ENCODE measurements at places on chromosomes 1 and 21.
A peak's percentile ranks its signal among the peaks of the same experiment; 100 is the strongest.

- DNase-seq, result no peak
Measured at GRCh38 chr1:33280091-33280661, 23.9 kb downstream of the ZNF362 start.

DNA sequence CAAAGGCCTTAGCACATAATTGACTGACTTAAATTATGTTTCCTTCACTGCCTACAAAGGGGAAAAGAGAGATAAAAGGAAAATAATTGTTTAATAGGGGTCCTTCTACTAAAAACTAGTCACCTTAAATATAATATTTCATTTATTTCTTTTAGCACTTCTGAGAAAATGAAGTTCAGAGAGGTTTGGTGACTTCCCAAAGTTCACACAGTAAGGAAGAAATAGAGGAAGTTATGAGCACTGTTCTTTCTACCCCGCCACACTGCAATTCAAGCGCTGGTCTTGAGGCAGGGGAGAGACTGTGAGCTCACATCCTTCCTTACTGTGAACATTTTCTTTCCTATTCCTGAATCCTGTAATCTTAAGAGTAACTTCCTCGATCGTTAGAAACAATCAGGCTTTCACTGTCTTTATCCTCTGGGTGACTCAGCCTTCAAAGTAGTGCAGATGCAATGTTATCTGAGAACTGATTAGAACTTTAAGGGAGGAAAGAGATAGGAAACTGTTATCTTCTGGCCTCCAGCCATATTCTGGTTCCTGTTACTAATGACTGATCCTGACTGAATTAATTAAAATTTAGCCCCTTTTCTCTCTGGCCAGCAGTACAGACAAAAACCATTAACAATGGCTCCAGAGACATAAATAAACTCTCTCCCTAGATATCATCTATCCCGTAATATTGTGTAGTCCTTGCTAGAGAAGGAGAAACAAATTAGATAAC is 6.8 kb downstream of the RGS5 start:
- DNase-seq, result no peak

DNA sequence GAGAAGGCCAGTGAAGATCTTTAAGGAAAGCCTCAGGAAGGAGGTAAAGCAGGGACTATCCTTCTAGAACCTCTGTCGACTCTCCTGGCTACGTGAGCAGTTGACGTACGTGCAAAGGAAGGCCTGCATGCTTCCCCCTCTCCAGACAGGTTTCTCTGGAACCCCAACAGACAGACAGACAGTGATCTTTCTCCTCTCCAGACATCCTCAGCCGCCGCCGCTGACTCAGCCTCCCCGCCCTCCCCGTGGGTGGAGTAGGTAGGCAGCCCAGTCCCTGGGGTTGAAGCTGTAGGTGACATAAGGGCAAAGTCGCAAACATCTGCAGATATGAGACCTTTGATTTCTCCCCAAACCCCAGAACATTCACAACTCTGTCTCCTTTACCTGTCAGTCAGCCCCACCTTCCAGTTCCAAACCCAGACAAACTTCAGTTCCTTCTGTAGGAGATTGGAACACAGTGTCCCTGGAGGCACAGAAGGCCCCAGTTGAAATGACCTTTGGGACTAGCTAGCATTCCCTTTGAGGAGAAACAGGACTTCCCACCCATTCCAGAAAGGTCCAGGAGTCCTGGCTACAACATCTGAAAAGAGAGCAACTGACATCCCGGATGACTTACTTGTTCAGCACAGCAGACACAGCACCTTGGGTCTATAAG is 146.0 kb upstream of the JUN start:
- DNase-seq, result peak; percentile 42

DNA sequence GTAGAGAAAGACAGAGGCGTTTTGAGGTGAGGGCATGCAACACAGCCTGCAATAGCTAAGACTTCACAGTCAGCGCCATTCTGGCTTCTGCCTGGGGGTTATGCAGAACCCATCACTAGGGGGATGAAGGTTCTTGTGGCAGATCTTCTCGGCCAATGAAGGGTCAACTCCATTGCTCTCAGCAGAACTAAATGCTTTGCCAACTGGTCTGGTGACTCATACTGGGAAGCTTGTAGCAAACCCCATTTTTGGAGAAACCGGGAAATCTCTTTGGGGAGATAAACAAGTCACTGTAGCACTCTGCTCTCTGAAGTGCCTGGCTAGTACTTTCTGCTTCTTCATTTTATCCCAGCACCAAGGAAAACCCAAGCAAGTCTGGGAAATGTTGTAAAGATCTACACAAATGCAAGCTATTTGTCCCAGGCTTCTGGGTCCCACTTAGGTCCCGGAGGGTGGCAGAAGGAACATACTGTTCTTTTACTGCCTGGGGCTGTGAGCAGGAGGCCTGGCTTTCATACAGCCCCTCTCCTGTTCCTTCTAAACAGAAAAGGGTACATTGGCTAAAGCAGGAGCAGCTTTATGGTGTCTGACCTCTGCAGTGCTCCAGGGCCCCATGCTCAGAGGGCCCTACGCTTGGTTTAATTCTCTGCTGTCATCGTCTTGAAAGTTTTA is 28.8 kb downstream of the SHISA4 start:
- no peak for DNase-seq

GRCh38 chr1:234698686-234699085 is 88.7 kb upstream of the IRF2BP2 start:
- DNase-seq, result no peak

DNA sequence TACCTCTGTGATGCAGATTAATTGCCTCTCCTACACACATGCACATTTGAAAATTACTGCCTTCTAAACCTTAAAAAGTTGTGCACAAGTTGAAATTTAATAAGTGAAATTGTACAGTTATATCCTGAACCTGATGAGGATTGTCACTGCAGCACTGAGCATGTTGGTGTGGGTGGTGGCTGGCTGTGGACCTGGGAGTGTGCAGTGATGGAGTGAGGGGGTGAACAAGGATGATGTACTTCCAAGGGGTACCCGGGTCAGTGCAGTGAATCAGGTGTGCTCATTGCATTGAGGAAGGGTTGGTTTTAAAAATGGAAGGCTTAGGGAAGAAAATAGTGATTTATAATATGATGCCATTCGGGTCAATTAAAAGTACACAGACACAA is 24.1 kb downstream of the DIP2A start:
- DNase-seq, result no peak

DNA sequence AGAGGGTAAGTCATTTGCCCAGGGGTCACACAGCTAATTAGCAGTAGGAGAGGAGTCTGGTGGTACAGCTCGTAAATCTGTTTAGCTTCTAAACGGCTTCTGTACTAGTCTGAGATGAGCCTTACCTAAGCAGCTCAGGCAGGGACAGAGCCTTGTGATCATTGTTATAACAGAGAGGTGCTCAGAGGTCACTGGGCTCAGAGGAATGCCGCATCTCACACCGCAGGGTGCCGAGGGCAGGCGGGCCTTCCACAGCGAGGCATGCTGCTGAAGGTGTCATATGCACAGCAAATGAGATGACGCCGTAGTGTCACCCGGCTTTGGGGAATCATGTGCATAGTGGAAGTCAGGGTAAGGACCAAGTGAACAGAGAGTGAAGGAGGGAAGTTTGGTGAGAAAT is 305.2 kb upstream of the FMN2 start:
- DNase-seq, result no peak

- DNase-seq, result no peak
Measured at GRCh38 chr1:94286864-94287437, 49.6 kb upstream of the ARHGAP29 start.

DNA sequence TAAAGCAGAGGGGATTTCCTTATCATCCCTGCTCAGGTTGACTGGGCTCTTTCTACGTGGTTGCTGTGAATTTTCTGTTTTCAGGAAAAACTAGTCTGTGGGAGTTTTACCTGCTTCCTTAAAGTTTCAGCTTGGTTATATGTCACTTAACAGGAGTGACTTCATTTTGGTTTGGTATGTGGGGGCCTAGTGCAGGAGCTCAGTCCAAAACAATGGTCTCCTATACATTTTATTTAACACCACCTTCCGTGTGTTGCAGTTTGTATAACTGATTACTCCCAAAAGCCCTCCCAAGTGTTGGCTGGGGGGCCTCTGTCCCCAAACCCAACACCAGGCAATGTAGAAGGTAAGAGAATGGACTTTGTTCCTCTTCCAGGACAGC is 5.3 kb downstream of the IL23R start:
- no peak for DNase-seq

- DNase-seq, result no peak
Measured at GRCh38 chr1:14017531-14017961, 317.6 kb downstream of the PRDM2 start.

DNA sequence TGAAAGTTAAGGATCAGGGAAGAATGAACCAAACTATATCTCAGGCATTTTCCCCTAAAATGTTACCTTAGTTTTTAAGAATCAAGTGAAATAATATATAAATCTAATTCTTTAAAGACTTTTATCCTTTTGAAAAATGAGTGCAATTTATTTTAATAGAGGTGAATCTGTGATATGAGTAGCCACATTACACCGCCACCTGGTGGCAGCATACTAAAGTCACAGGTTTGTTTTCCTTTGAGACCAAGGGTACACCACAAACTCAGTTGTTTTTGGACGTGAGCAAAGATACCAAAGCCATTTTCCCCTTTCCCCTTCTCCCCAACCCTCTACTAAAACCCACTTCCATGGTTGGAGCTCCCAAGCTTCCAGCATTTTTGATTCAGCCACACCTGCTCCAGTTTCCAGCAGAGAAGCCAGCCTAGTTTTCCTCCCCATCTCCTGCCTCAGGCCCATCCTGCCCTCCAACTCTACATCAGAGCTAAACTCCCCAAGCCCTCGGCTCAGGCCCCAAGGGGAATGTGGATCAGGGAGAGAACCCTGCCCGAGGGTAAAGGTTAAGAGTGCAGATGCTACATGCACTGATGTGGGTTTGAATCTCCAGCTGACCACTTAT is 22.9 kb upstream of the LDLRAP1 start:
- DNase-seq, result peak; percentile 72

GRCh38 chr1:39995973-39996393 is 41.0 kb downstream of the MFSD2A start:
- no peak for DNase-seq

DNA sequence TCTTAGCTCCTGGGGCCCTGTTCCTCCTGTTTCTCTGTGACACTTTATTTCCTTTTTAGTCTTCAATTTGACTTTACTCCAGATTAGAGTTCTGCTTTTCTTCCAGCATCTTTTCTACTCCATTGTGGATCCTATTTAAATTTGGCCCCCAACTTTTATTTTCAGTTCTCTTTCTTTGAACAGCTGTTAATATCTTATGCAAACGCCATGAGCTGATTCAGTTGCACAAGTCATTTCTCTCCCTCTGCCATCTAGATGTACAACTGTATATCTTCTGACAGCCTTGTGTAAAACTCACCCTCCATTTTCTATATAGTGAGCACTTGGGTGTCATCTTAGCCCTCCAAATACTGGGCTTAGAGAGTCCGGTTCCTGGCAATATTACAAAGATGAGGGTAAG is 42.2 kb downstream of the SPATA17 start:
- DNase-seq, result no peak

DNA sequence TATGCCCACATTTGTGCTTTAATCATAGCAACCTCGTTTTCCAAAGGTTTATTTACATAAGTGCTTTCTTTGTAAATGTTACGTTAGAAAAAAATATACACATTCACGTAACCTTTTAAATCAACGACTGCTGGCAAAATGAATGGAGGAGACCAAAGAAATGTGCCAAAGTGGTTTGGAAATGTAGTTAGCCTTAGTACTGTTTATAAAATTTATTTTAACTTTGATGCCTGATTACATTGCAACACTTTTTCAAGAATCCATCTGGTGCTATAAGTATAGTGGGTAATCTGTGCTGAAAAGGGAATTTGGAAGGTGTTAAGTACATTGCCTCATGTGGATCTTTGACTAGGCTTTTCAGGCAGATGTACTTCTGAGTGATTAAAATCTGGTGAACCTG is 108.9 kb downstream of the IFI44 start:
- no peak for DNase-seq

- DNase-seq, result no peak
Measured at GRCh38 chr1:168491527-168492164, 52.2 kb downstream of the XCL2 start.

- DNase-seq, result no peak
Measured at GRCh38 chr1:165696625-165697100, 1.7 kb downstream of the ALDH9A1 start.

Measured in activated naive CD8-positive, alpha-beta T cell treated with anti-CD3 and anti-CD28 coated beads, Interleukin-2, amount 50 U/mL, for 24 hours (primary cell).